ENCODE measurements at places on chromosomes 6 and 20. TPM values are rescaled to one million over a fixed set of nuclear protein-coding genes. Genes with fewer than 3 reads are reported as not detected.

DNA sequence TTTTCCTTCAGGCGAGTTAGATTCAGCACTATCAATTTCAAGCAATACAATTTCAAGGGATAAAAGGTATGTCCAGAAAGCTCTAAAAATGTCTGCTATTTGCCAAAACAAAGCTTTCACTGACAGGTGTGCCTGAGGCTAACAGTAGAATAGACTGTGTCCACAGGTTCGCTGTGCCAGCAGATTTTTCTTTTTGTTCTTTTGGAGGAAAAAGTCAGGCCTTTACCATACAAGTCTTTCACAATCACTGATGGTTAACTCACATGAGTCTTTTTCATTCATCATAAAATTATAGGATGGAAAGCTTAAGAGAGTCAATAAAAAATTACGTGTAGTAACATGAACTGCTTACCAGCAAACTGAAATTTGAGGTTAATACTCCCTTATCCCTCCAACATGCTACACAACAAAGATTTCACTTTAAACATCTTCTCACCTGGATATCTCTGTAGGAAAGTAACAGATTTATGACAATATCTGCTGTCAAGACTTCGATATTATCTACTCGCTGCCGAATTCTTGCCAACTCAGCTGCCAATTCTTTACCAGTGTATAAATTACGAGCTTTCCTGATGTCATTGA lies 95.4 kb downstream of the MAP3K5 start:
- no peak for DNase-seq

OOEP gene
- total RNA-seq = not detected

FAM83C gene
- total RNA-seq = not detected

MOG gene
- total RNA-seq = not detected

SRSF12 gene
- total RNA-seq = 0.36 TPM
